ENCODE measurements at places on chromosomes 11 and 22.

GRCh38 chr22:36743011-36743410, 32.9 kb downstream of the IFT27 start:
- DNase-seq: no peak

DNA sequence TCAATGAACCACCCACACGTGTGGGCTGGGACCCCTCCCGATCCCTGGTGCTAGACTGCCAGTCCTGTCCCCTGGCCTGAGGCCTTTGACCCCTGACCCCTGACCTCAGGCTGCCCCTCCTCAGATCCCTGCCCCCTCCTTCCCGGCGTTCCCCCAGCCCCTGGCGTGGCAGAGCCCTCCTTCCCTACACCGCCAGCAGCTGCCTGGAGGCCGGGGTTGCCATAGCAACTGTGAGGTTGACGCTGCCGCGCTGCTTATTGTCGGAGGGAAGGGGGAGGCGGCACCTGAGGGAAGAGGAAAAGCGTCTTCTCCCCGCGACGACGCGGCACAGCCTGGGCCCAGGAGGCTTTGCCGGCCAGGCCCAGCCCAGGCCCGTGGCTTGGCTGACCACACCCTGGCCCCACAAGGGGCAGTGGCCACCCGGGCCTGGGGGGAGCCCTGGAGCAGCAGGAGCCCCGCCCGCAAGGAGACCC, 32.6 kb downstream of the SHANK3 start:
- DNase-seq: no peak

- no peak for DNase-seq
Measured at GRCh38 chr11:130314184-130314749, 450 bp downstream of the ZBTB44 start.

- no peak for DNase-seq
Measured at GRCh38 chr11:8248786-8249185, 14.9 kb downstream of the LMO1 start.

DNA sequence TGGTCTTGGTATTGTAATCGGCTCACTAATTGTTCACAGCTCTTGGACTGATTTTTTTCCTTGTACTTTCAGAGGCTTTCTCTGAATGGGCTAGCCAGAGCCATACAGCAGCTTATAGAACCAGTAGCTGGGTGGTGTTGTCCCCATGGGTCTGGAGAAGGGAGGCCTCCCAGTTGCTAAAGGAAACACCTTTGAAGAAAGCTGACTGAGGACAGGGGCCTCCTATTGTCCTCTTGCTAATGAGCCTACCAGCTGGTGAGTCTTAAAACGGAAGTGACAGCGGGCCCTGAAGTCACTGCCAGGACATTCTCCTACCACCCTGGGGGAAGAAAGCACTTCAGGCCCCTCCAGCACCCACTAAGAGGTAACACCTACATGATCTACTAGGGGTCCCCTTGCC, 9.9 kb downstream of the FADS3 start:
- DNase-seq: no peak

- no peak for DNase-seq
Measured at GRCh38 chr11:34668583-34669053, 47.7 kb downstream of the EHF start.

GRCh38 chr22:21457023-21457787, 10.0 kb upstream of the TMEM191C start:
- DNase-seq: no peak

Measured in GM06990 (cell line).